Stimulated activated CD8-positive, alpha-beta memory T cell treated with anti-CD3 and anti-CD28 coated beads, Interleukin-15, amount 100 ng/mL, for 1 hour (primary cell): ENCODE measurements at places on chromosomes 2 and 18.

DNA sequence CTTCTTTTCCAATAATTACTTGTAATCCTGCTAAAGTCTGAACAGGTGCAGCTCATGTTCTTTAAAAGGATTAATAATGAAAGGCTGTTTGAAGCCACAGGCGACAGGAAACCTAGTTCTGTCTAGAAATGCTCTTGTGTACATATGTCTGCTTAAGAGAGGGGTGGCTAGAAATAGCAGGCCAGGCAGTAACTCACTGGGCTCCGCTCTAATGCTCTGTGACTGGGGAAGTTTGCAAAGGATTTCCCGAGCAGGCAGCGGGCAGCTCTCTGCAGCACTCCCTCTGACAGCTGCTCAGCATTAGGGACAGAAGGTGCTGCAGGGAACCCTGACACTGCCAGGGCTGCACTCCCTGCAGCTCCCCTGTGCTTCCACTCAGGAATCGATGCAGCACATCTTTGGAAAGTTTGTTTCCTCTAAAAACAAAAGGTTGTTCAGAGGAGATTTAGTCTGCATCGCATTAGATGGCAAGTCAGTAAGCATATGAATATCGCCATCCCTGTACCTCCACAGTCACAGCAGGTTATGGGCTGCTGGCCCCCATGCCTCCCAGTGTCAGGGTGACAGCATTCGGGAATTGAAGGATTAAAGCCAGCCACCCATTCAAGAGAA is 33.1 kb upstream of the TTC39C start:
- DNase-seq: no peak

DNA sequence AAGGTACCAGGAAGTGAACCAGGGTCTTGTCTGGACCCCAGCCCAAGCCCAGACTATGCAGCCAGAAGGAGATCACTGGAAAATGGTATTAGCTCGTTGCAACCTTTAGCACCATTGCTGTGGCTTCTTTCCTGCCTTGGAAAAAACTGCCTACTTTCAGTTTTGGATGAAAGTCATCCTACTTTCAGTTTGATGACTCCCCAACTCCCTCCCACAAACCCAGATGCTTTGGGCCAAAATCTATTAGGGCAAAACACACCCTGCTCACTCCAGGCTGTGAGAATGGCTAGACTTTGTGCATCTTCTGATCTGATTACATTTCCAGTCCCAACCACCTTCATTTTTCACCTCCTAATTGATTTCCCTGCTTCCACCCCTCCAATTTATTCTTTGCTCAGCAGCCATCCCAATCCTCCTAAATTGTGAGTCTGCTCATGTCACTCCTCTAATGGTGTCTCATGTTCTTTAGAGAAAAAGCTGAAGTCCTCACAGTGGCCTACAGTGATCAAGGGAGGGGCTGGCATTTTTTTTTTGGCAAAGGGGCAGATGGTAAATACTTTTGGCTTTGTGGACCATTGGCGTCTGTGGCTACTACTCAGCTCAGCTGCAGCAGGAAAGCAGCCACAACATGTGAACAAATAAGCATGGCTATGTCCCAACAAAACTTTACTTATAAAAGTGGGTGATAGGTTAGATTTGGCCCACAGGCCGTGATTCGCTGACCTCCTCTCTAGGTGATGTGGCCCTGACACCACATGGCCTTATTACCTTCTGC is 368.7 kb downstream of the SLC4A3 start:
- DNase-seq: no peak

GRCh38 chr2:55114082-55114481 is 63.8 kb upstream of the RTN4 start:
- no peak for DNase-seq

- DNase-seq: no peak
These were observed 113.0 kb downstream of the CDH2 start for GRCh38 chr18:28063926-28064325.

- DNase-seq: no peak
These were observed 64.0 kb downstream of the TFCP2L1 start for GRCh38 chr2:121220995-121221394.

- DNase-seq: no peak
These were observed 36.3 kb downstream of the PREPL start for GRCh38 chr2:44324971-44325426.

- no peak for DNase-seq
These were observed 190.0 kb upstream of the SESTD1 start for GRCh38 chr2:179454443-179455171.

GRCh38 chr2:62968668-62969067 is 82.0 kb upstream of the OTX1 start:
- DNase-seq: no peak

- no peak for DNase-seq
These were observed 19.5 kb downstream of the MARCHF4 start for GRCh38 chr2:216352653-216353270.

DNA sequence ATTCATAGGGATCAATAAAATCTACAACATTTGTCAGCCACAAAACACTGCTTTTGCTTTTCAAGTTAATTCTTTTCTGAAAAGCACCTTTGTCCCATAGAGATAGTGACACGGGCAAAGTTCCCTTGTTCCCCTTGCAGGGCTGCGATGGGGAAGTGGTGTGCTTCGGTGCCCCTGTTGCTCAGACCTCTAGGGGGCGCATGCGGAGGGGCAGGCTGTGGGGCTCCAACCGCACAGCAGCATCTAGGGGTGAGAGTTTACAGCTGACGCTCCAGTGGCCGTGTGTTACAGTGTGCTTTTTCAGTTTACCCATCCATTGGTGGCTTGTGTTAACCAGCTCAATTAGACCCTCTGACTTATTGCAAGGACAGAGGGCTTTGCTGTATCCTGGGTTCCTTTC is 1432.2 kb upstream of the ACVR2A start:
- no peak for DNase-seq

DNA sequence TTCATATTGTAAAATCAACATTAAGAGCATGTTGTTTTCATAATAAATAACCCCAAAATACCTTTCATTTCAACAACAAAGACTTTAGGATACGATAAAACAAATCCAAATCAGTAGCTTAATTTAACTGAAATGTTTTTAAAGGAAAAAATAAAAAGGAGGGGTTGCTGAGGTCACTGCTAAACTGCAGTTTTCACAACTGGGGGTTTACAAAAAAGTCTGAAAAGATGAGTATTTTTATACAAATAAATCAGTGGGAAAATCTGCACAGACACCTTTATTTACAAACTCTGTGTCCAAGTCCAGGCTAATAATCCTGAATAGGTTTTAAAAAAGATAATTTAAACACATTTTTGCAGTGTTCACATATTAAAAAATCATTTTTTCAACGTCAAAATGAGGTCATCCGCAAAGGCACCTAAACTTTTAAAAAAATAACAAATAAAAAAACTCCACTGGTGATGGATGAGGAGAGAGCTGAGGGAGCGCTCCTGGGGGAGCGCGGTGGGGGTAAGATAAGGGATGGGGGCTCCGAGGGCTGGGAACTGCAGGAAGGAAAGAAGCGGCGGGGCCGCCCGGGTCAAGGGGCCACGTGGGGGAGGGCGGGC is 3.1 kb downstream of the DLX2 start:
- DNase-seq: no peak

DNA sequence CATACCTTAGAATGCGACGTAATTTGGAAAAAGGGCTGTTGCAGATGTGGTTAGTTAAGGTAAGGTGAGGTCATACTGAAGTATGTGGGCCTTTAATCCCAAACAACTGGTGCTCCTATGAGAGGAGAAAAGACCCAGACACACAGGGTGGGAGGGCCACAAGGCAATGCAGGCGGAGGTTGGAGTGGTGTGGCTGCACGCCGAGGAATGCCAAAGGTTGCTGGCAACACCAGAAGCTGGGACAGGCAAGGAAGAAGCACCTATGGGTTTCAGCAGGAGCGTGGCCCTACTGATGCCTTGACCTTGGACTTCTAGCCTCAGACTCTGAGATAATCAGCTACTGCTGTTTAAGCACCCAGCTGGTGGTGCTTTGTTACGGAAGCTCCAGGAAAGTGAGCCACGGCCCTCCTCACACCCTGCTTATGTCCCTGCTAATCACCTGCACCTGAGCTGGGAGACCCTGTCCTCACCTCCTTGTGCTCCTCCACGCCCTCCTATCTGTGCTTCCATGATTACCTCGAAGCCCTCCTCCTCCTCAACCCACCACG is 48.3 kb upstream of the LAMA1 start:
- no peak for DNase-seq

DNA sequence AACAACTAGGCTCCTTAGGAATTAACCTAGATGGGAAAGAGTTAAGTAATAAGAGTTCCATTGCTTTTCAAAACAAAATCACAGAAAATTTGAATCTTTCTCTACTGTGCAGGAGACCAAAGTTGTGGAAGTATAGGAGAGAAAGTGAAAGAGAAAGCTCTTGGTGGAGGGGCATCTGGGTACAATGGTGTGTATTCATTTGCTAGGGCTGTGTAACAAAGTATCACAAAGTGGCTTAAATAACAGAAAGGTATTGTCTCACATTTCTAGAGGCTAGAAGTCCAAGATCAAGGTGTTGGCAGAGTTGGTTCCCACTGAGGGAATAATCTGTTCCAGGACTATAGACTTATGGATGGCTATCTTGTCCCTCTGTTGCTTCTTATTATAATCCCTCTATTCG is 50.5 kb upstream of the GORASP2 start:
- DNase-seq: no peak

DNA sequence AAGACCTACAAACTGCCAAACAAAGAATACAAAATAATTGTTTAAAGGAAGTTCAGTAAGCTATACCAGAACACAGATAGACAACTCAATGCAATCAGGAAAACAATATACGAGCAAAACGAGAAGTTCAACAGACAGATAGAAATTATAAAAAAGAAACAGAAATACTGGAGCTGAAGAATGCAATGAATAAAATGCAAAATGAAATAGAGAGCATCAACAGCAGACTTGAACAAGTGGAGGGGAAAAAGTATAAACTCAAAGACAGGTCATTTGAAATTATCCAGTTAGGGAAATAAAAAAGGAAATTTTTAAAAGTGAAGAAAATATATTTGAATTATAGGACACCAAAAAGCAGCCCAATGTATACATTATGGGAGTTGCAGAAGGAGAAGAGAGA is 43.6 kb downstream of the MDH1 start:
- no peak for DNase-seq

DNA sequence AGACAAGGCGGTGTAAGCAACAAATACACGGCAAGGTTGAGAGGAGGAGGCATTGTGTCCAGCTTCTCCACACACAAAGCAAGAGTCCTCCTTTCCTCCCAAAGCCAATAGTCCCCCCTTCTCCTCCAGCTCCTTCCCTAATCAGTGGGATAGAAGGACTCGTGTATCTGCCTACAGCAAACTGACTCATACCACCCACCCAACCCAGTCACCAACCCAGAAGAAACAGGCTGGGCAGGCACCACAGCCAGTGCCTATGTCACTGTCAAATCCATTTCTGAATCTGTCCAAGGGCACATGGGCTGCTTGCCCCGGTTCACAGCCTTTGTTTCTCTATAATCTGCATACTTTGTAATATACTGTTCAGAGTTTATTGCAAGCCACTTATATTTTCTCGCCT is 19.2 kb upstream of the NMS start:
- no peak for DNase-seq

DNA sequence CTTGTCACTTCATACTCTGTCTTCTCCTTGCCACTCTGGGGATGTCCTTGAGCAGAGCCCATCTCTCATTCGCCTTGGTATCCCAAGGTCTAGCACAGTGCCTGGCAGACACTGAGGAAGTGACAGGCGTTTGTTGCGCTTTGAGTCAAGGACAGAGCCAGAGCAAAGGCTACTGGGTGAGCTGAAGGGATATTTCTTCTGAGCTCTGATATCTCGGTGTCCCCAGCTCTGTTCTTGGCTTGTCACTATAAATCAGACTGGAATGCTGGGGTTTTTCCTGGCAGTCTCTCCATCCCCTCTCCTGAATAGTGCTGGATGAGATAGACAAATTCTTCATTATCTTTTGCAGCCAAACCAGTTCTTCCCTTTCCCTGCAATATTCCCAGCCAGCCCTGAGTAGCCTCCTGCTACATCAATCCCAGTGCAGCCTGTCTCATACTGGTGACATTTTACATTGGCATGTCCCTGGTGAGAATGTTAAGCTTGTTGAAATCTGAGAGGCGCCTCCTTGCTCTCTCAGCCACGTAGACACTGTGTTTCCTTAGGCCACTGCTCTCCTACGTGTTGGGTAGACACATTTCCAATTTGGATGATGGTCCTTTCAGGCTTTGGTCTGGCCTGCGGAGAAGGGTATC is 61.7 kb downstream of the CTIF start:
- no peak for DNase-seq

- no peak for DNase-seq
These were observed 250.7 kb downstream of the VAPA start for GRCh38 chr18:10164271-10165071.

DNA sequence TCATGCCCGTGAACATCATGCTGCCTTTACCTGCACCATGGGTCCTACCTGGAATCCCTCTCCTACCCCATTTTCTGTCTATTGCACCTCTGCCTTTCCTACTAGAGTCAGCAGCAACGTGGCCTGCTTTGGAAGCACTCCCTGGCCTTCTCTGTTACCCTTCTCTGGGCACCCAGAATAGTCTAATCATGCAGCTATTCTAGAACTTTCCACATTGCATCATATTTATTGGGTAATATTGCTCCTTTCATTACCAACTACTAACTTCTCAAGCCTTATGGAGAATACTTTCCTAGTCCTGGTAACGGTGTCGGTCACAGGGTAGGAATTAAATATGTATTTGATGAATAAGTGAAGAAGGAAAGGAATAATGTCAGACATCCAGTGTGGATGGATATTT is 33.3 kb upstream of the CREG2 start:
- no peak for DNase-seq

DNA sequence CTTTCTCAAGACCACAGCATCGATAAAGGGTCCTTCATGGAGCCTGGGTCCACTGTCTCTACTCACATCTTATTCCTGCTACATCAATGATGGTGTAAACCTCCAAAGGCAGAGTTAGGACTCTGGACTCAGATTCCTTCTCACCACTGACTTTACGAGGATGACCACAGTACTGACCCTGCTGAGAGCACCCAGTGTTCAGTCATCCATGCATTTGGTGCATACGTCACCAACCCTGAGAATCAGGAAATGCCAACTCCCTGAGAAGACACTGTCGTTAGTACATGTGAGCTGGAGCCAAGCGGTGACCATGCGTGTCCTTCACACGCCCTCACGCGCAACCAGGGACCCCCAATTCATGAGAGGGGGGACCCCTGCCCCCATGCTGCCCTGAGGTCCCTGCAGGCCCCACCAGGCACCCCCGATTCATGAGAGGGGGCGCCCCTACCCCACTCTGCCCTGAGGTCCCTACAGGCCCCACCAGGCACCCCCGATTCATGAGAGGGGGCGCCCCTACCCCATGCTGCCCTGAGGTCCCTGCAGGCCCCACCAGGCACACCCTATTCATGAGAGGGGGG is 178.4 kb upstream of the TPO start:
- DNase-seq: no peak
